Common myeloid progenitor, CD34-positive (primary cell): ENCODE measurements at places on chromosomes 12 and 14.

- DNase-seq, result no peak
Measured at GRCh38 chr12:76451528-76451927, 103.3 kb upstream of the BBS10 start.

- DNase-seq, result no peak
Measured at GRCh38 chr12:70467918-70468733, 102.0 kb downstream of the KCNMB4 start.

GRCh38 chr12:47885566-47885965 lies 19.2 kb downstream of the VDR start:
- DNase-seq, result no peak

DNA sequence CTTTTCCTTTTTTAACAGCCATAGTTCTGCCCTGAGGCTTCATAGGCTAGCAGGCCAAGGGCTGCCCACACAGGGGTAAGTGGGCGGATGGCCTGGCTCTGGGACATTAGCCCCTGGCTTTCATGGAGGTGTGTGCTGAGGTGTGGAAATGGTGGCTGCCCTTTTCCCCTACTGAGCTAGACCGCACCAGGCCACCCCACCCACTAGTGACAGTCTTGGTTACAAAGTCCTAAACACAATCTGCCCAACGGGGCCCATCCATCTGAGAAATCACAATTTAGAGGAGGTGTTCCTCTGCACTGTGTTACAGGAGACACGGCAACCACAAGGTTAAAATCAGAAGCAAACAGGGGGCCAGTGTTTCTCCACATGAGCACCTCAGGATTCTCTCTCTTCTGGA lies 35.6 kb downstream of the APPL2 start:
- DNase-seq, result no peak

- DNase-seq, result no peak
Measured at GRCh38 chr12:8629486-8630033, 16.9 kb upstream of the AICDA start.

- no peak for DNase-seq
Measured at GRCh38 chr14:91305650-91306431, 61.3 kb upstream of the GPR68 start.

DNA sequence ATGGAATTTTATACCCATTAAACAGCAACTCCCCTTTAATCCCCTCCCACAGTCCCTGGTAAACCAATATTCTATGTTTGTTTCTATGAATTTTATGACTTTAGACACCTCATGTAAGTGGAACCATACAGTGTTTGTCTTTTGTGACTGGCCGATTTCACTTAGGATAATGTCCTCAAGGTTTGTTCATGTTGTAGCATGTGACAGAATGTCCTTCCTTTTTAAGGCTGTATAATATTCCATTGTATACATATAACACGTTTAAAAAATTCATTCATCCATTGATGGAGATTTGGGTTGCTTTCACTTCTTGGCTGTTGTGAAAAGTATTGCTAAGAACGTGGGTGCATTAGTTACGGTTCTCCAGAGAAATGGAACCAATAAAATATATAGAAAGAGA lies 40.2 kb downstream of the ARF6 start:
- DNase-seq, result no peak

DNA sequence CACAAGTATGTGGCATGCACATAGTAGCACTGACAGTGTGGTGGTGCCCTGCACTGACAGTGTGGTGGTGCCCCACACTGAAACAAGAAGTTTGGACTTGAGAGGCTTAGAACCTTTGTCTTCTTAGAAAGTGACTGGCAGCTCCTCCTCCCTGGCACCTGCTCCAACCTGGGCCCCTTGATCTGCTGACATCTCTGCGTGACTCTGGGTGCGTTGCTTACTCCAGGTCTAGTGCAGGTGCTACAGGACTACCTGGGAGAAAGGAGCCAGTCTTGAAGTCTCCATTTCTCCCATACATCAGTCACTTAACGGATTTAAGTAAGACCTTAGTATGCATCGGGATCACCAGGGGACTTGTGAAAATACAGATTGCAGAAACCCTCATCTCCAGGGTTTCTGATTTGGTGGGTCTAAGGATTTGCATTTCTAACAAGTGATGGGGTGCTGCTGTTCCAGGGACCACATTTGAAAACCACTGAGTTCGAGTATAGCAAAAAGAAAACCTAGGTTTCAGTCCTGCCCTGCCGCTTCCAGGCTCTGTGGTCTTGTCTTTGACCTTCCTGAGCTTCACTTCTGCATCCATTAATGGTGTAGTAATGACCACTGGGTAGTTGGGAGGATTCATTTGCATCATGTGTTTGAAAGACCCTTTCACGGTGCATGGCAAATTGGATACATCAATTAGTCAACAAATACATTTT lies 15.7 kb downstream of the NINJ2 start:
- DNase-seq, result no peak

DNA sequence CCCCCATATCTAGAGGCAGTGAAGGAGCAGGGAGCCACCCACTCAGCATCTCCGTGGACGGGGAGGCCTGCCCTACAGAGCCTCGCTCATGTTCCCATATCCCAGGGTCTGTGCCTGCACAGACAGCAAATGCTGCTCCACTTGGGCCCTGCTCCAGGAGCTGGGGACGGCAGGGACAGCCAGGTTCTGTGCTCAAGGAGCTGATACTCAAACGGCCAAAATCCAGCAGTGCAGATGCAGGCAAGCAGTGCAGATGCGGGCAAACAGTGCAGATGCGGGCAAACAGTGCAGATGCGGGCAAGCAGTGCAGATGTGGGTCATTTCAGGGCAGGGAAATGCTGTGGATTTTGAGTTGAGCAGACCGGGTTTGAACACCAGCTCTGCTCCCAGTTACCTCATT lies 6.2 kb upstream of the SERPINA12 start:
- DNase-seq, result no peak

- DNase-seq, result no peak
Measured at GRCh38 chr14:92866901-92867865, 55.8 kb upstream of the CHGA start.

DNA sequence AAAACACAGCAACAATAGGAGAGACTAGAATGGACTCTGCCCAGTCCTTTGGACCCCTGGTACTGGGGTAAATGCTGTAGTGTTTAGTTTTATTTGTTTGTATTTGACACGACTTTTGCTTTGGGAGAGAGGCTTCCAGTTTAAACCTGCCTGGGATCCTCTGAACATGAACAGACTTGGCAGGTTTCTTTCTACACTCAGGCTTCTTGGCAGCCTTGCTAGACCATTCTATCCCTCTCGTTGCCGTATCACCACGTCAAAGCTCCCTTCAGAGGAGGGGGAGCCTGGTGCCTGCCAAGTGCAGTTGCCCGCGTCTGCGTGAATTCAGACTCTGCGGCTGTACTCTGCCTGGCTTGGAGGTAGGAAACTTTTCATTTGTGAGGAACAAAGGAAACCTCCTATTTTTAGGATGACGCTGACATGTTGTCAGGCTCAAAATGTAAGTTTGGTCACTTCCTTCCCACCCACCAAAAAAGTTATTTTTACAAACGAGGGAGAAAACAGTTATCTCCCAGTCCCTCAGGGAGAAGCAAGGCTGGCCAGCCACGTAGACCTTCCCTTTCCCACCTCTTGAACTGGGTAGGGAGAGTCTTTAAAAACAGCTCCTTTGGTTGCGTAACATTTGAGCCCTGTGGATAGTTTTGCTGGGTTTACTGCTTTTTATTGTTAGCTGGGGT lies 25.9 kb downstream of the CD9 start:
- no peak for DNase-seq

- no peak for DNase-seq
Measured at GRCh38 chr12:50788561-50788960, 24.7 kb downstream of the ATF1 start.

DNA sequence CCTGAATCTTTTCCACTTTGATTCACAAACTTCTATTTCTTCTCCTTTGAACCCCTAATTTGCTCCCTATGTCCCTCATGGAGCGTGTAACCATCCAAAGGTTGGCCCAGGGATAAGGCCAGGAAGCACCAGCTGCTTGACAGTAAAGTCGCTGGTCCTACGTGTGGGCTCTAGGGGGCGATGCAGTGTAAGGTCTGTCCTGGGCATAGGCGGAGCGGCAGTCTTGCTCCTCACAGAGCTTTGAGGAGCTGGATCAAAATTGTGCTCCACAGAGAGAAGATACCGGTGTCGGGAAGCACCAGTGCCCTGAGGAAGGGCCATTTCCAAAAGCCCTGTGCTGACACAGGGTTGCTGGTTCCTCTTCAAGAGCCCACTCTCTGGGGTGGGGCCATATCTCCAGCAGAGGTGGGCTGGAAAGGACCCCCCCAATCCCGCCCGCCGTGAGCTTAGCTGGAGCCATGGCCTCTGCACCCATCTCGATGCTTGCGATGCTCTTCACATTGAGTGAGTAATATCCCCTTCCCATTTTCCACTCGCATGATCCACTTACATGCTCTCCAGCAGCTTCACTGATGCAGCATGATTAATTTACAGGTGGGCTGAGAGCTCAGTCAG lies 49.9 kb upstream of the OR4E1 start:
- peak; percentile 63 for DNase-seq

DNA sequence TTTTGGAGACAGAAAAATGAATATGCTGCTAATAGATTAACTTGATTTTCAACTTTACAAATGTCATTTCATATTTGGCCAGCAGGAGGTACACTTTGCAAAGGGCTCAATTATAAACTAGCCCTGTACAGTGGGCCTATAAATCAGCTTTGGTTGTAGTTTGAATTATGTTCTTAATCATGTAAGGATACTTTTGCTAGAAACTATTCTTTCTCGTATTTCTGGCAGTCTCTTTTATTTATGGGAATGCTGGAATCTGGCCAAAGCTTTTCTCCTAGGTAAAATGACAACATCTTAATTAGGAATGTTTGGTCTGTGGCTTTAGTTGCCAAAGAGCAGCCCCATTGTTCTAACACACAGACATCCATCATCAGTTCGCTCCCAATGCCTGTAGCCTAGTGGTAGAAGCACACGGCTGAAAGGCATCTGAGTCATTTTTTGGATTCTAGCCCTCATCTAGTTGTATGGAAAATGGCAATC lies 1322.3 kb upstream of the SEL1L start:
- peak; percentile 15 for DNase-seq

DNA sequence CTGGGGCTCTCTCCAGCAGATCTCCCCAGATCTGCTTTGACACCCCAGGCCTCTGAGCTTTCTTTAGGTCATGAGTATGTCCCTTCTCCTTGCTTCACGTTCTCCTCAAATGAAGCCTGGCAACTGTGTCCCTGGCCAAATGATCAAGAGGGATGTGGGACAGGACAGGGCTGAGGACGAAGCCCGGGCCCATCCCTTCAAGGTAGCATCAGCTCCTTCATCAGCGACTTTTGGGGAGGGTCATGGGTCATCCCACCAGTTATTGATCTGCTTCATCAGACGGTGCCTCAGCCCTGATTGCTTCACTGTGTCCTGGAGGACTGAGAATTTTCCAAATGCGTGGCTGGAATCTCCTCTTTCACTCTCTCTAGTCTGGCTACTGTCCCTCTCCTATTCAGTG lies 32.3 kb downstream of the ACADS start:
- DNase-seq, result no peak

GRCh38 chr12:132125736-132126135 lies 18.4 kb downstream of the DDX51 start:
- DNase-seq, result no peak

GRCh38 chr12:14403711-14404196 lies 38.3 kb downstream of the ATF7IP start:
- DNase-seq, result peak; percentile 56

- DNase-seq, result peak; percentile 7
Measured at GRCh38 chr14:36315159-36315853, 5.1 kb downstream of the MBIP start.

GRCh38 chr14:52835122-52835903 lies 43.9 kb upstream of the GNPNAT1 start:
- DNase-seq, result no peak

GRCh38 chr12:112005419-112006395 lies 7.3 kb downstream of the TMEM116 start:
- no peak for DNase-seq

DNA sequence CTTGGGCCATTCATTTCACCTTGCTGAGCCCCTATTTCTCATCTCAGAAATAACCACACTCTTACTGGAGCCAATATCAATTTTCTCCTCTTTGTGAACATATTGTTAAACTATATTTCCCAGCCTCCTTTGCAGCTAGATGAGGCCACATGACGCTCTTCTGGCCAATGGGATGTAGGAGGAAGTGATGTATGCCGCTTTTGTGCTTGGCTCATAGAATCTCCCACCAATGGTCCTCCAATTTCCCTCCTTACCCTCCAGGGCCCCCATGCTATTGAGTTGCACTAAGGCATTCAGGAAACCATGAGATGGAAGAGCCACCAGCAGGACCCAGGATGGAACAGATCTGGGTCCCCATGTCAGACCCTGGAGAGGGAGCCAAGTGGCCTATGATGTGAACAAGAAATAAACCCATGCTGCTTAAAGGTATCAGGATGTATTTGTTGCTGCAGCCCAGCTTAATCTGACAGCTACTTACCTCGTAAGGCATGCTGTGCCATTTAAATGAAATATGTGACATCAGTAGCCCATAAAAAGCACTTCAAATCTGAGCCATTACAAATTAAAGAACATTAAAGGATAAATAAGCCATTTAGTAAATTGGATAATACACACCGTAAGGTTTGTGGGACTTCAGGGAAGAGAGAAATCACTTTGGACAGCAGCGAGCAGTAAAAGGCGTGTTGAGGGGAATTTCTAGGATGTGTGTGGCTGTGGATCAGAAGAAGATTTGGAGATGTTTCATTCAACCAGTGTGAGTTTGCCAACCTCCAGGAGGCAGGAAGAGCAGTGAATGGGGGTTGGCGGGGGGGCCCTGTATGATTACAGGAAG lies 24.4 kb upstream of the BDKRB2 start:
- DNase-seq, result no peak

- peak; percentile 15 for DNase-seq
Measured at GRCh38 chr12:48903363-48903981, 21.8 kb downstream of the FKBP11 start.

- no peak for DNase-seq
Measured at GRCh38 chr12:2504577-2504976, 290.2 kb upstream of the FKBP4 start.

DNA sequence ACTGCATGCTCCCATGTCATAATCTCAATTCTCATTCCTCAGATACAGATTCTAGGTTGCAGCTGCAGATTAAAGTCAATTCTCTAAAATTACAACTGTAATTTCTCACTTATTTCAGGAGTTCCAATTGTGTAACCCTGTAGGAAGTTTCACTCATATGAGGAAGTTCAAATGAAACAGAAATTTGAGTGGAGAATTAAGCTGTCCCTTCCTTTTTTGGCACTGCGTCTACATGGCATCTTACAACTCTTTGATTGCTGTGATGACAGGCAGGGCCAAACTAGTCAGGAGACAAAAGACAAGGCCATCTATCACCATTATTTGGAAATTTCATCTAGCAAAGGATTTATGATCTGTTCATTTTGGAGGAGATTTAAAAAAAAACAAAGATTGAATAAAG lies 13.3 kb upstream of the GRIP1 start:
- no peak for DNase-seq
